CD4-positive, alpha-beta T cell treated with Interleukin-12 subunit alpha and Interleukin-12 subunit beta, for 1 hour (primary cell): ENCODE measurements at places on chromosomes 6 and 20.

DNA sequence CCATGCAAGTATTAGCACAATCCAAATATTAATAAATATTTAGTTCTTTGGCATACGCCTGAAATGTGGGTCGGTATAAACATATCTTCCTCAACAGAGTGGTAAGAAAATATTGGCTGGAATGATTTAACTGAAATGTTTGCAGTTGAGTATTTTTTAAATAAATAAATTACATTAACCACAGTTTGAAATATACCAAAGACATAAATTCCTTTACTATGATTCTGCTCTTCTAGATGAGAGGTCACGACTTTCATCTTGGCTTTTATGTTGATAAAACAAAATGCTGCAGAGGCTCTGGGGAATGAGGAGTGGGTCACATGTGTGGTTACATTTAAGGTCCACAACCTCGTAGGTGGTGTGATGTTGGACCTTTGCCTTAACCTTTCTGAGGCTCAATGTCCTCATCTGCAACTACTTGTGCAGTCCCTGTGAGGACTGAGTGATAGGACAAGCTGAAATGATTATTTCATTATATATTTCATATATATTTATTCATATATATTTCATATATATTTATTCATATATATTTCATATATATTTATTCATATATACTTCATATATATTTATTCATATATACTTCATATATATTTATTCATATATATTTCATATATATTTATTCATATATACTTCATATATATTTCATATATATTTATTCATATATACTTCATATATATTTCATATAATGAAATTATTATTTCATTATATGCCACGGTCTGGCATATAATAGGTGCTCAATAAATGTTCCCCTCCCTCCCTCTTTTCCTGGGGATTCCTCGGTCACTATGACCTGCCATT is 107.4 kb downstream of the SAMD5 start:
- no peak for DNase-seq

DNA sequence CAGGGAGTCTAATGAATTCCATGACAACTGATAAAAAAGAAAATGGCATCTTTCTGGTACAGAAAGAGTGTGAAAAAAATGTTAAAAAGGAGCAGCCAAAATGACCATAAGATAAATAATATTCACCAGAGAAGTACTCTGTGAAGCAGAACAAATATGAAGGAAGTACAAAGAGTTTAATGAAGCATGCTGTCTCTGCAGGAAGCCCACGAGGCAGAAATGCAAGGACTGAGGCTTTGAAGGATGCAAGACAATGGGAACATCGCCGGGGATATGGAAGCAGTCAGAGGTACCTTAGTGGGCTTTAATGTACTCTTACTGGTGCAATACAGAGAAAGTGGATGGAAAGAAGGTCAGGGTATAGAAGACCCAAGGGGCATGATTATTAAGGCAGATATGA is 50.7 kb downstream of the NOX3 start:
- no peak for DNase-seq

DNA sequence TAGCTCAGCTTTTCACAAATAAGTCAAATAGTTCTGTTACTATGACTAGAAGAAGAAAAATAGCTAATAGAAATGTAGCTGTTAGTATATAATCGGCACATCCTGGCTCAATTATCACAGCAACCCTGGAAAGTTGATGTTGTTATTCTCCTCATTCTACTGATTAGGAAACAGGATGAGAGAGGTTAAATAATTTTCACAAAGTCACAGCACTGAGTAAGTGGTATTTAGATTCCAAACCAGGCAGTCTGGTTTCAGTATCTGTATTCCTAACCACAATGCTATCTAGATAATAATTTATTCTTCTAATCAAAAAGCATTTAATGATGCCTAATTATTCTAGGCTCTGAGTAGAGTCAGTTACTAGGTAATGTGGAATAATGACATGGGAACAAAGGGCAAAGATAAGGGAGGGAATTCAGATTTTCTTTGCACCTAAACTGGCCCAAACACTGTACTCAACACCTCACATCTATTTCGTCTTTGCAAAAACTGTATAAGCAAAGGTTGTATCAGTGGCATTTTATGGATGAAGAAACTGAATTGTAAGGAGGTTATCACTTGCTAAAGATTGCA is 51.3 kb downstream of the PDE7B start:
- DNase-seq: no peak

DNA sequence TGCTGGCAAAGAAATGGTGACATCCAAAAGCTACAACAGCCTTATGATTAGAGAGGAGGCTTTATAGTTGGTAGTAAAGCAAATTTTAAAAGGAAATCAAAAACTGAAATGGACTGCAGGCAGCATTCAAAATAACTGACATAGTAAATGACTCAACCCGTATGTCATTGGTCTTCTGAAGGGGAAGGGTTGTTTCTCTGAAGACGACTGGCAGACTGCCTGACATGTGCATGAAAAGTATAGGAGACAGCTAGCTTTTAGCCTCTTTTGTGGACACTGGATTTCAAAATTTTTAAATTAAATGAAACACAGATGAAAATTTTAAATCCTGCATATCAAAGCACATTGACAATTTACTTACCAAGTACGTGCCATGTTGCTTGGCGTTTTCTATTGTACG is 90.7 kb downstream of the TRMT6 start:
- DNase-seq: no peak

DNA sequence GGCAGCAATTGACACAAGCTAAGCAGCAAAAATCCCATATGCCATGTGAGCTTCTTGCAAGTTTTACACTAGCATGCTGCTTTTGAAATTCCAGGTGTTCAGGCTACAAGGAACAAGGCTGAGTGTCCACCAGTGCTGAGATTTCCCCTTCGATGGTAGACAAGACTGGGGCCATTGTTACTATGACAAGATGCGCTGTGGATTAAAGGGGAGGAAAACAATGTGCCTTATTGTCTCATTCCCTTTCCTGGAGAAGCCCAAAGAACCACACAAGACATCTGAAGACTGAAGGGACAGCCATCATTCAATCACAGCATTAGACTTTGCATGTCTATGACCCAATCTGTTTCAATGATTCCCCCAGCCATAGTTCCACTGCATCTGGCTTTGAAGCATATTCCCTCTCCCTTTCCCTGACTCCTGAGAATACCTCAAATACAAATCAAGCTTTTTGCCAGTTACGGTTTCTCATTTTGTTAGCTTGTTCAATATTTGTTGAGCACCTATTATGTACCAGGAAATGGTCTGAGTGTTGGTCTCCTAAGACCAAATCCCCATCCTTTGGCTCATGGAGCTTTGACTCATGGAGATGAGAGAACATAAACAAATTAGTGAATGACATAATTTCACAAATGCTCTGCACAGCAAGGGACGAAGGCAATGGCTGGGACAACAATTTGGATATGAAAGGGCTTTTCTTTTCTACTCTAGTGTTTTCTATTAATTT is 23.4 kb upstream of the SCGN start:
- no peak for DNase-seq

DNA sequence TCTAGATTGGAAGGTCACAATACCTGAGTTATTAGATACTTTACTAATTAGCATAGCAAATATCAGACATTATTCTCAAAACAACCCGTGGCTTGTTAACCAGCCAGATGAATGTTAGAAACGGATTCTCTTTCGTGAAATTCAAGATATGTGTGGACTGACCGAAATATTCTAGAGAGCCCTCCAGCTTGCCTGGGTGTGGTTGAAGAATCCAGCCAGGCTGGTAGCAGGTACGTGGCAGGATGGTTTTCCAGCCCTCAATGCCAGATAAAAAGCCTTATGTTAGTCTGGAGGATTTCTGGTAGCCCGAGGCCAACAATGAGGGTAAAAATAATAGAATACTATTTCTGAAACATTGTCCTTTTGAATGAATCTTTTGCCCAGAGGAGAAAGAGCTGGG is 19.3 kb downstream of the ECT2L start:
- no peak for DNase-seq

- no peak for DNase-seq
Observed at GRCh38 chr6:51868591-51869355, 218.6 kb downstream of the PKHD1 start.

GRCh38 chr20:43755851-43756250 is 29.0 kb upstream of the GTSF1L start:
- DNase-seq: no peak

DNA sequence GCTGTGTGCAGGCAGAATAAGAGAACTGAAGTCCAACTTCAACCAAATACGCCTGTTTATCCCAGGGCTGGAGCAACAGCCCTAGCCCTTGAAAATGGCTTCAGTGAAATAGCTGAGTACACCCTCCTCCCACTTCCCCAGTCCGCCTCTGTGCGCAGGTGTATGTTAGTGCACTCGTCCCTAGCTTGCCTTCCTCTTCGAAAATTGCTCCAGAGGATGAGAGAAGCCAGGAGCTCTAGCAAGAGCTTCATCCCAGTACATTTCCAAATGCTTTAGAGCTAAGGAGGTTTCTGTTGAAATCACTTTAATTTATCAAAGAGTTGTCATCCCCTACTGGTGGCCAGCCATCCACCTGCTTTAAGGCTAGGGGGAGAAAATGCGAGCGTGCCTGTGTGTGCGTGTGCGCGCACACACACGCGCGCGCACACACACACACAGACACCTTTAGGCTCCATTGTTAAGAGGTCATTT is 5.4 kb upstream of the POU3F2 start:
- no peak for DNase-seq

DNA sequence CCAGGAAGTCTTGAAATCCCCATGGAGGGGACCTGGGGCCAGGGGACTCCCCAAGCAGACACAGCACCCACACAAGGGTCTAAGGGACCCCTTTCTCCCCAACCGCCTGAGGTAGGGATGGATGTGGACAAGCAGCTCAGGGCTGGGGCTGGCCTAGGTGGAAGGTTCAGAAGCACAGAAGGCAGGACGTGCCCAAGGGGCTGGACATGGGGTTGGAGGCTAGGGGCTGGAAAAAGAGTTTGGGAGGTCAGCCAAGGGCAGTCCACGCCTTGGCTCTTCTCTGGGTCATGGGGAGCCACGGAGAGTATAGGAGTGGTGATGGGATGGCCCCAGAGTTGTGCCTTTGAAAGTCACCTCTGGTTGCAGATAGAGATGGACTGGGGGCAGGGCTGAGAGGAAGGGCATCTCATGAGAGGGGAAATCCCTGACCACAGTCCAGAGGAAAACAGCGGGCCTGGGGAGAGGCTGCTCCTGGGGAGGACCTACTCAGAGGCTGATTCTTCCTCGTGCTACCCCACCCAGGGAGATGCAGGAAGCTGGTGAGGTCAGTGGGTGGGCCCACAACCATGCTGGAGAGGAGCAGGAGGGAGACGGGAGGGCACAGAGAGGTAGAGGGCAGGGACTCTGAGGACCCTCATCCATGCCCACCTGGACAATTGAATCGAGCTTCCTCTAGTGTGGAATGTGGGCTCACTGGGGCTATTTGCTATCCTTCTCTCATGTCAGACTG is 2.5 kb upstream of the HSPA12B start:
- no peak for DNase-seq

- no peak for DNase-seq
Observed at GRCh38 chr6:56227071-56227879, 20.1 kb downstream of the COL21A1 start.

GRCh38 chr6:146902846-146903245 is 301.4 kb upstream of the STXBP5 start:
- no peak for DNase-seq

- DNase-seq: no peak
Observed at GRCh38 chr6:115885636-115886366, 174.9 kb downstream of the FRK start.

- DNase-seq: no peak
Observed at GRCh38 chr20:37833221-37833896, 69.6 kb upstream of the VSTM2L start.

DNA sequence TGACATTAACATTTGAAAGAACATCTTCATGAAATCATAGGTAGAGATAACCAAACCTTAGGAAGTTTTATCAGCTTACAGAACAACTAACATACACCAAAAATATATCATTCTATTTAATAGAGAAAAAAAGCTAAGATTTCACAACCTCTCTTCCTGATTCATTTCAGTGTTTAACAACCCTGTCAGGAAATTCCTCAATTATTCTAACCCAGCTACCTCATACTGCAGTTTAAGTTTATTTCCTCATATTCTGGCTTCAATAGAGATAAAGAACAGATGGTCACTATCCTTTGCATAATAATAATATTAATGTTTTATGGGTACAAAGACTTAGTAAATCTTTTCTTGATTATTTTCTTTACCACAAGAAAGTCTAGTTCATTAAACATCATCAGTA is 112.9 kb upstream of the HSF2 start:
- no peak for DNase-seq

DNA sequence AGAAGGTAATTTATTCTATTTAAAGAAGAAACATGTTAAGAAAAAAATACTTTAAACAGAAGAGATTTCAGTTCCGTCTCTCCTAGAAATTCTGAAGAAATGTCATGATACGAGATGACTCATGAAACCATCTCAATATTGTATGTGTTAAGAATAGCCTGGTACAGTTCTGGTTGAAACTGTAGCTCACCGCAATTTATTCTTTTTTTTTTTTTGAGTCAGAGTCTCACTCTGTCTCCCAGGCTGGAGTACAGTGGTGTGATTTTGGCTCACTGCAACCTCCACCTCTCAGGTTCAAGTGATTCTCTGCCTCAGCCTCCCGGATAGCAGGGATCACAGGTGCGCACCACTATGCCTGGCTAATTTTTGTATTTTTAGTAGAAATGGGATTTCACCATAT is 103.3 kb downstream of the ARHGAP18 start:
- DNase-seq: no peak

GRCh38 chr6:36373368-36374019 is 14.0 kb downstream of the ETV7 start:
- DNase-seq: no peak

DNA sequence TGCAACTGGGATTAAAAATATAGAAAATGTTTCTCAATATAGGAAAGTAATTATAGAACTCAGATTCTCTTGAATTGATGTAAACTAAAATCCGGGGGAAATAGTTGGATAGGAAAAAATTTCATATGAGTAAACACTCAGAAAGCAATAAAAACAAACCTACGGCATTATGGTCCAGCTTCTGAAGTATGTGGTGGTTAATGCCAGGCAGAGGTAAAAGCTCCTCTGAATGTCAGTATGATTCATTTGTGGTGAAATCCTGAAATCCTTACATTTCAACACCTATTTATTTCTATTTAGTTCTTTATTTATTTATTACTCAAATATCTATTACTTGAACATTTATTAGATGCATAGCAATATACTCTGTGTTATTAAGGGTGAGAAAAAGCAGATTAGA is 145.1 kb downstream of the RIMS1 start:
- DNase-seq: no peak

- no peak for DNase-seq
Observed at GRCh38 chr20:51529081-51529681, 13.3 kb downstream of the NFATC2 start.

- DNase-seq: no peak
Observed at GRCh38 chr20:51004305-51004727, 18.6 kb downstream of the KCNG1 start.
